ENCODE measurements at places on chromosomes 7 and 10.

- DNase-seq = no peak
Observed at GRCh38 chr10:34933676-34934075, 118.6 kb upstream of the PARD3 start.

- no peak for DNase-seq
Observed at GRCh38 chr7:74027683-74028320, at the start of gene ELN. ELN (plus strand) TSS chr7:74028173; CDS start chr7:74028188, 15 bp downstream.

DNA sequence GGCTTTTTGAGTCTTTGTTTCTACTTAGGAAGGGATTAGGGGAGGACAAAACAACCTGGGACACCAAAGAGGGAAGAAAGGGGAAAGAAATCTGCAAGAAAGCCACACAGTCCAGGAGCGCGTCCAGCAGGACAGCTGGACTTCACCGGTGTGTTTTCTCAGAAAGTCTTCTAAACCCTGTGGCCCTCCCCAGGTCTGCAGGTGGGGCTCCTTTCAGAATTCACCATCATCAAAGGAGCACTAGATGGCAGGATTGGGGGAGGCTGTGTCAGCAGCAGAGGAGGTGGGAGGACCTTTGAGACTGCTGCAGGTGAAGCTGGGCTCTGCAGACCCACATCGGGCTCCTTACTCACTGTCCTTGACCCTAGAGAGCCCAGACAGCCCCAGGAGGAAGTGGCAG, 13.9 kb upstream of the DRGX start:
- no peak for DNase-seq

- DNase-seq = no peak
Observed at GRCh38 chr7:99243751-99244337, 28.8 kb upstream of the MYH16 start.

All from activated effector memory CD4-positive, alpha-beta T cell treated with anti-CD3 and anti-CD28 coated beads, Interleukin-2, amount 50 U/mL, for 16 hours (primary cell).